ENCODE measurements at places on chromosomes 6 and 20.

DNA sequence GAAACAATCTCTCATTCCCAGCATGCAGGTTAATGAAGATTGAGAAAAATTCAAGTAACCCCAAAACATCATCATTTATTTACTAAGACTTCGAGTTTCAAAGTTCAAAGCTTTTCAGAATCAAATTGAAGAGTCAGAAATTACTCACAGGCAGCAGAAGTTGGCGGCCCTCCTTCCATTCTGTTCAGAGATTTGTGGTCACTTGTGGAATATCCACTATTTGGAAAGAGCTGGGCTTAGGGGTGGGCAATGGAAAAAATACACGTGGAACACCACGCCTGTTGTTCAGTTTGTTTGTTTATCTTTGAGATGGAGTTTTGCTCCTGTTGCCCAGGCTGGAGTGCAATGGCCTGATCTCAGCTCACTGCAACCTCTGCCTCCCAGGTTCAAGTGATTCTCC is 108.6 kb upstream of the NAA20 start:
- DNase-seq = no peak

DNA sequence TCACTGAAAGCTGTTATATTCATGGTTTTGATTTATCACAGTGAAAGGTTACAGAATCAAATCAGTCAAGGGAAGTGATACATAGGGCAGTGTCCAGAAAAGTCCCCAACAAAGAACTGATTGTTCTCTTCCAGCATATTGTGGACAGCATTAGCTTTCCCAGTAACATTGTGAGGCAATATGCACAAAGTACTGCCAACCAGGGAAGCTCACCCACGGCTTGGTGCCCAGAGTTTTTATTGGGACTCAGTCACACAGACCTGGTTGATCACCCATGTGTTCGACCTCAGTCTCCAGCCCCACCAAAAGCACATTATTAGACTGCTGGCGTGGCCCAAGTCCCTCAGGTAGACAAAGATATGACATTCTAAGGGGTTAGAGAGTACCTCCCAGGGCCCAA is 76.0 kb downstream of the LCA5 start:
- DNase-seq = no peak

DNA sequence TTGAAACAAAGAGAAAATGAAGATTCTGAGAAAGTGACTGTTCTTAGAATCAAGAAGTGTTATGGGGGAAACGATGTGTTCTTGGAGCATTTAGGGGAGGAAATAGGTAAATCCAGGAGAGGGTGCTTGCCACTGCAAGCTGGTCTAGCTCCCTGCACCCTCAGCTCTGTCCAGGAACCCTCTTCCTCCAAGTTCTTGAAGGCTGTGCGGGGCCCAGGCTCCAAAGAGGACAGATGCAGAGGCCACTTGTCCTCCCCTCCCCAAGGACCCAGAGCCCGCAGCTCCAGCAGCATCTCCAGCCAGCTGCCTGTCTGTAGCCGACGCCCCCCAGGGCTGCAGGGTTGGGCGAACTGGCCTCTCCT is 87.9 kb downstream of the CDC5L start:
- no peak for DNase-seq

- no peak for DNase-seq
Observed at GRCh38 chr20:35523298-35523888, 6.1 kb downstream of the C20orf173 start.

DNA sequence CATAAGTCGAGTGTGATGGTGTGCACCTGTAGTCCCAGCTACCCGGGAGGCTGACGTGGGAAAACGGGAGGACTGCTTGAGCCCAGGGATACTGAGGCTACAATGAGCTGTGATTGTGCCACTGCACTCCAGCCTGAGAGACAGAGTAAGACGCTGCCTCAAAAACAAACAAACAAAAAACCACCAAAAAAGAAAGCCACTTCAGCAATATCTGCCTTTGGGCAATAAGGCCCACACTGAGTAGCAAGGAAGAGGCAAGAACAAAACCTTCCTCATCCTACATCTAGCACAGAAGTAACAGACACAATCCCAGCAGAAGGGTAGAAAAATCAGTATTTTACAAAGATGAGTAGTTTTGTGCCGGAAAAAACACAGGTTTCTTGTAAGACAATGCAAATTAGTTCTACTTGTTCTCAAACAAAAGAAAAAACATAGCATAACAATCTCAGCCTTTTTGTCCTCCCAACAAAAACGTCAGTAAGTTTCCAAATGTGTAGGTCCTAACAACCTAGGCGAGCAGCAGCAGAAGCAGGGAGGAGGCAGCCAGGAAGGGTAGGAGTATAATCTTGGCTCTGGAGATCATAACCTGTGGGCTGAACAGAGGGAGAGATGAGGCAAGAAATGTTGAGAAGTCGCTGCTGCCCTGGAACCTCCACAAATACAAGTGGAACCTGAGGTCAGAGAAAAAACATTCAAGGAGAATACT is 5.7 kb downstream of the PPP1R10 start:
- DNase-seq = no peak

DNA sequence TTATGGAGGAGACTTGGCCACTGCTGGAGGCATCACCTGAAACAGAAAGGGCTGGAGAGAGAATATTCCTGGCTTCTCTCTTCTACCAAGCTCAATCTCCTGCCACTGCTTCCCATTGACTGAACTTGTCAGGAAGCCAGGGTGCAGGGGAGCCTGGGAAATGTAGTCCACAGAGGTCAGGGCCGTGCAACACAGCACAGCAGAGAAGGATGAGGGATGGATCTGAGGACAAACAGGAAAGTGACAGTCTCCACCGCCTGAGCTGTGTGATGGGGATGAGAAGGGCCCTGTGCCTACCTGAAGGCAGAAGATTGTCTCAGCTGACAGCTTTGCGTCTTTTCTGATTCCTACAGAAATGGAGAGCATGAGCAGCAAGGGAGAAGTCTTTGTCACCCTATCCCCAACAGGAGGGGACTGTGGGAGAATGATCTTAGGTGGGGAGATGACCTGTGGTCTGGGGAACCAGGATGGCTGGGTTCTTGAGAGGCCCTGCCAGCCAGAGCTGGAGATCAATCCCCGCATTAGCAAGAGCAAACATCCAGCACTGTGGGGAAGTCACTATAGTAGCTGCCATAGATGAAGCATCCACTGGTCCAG is 114.2 kb downstream of the SNX5 start:
- DNase-seq = no peak

- DNase-seq = no peak
Observed at GRCh38 chr6:29986179-29986781, 43.9 kb downstream of the HLA-A start.

DNA sequence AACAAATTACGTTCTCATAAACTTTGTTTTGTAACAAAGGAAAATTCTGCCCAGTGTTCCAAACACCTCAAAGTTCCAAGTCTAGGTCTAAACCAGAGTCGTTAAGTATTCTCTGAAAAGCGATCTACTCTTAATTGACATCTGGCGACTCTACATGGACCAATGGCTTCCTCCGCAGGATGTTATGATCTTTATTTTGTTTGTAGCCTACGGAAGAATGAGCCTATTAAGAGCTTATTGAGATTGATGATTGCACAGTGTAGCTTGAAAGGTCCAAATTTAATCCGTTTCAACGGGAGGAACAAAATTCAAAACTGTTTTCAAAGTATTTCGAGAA is 61.1 kb downstream of the FAM217A start:
- peak; percentile 61 for DNase-seq

- no peak for DNase-seq
Observed at GRCh38 chr6:161683400-161683799, 409.5 kb upstream of the AGPAT4 start.

DNA sequence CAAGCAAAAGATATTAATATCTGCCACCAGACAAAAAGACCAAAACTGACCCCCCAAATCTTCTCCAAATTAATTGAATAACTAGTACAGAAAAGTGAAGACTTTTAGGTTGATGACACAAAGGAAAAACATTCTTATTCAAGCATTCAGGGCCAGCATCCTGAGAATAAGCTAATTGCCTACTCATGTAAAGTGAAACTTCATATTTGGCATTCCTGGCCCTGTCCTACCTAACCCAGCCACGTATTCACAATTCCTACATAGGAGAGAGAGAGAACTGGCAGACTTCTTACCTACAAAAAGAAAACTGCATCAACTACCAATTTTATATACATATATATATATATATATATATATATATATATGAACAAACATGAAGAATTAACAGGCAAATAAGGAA is 4.9 kb upstream of the ASCC3 start:
- DNase-seq = no peak

GRCh38 chr6:162245830-162246420 is 481.6 kb downstream of the PRKN start:
- no peak for DNase-seq

DNA sequence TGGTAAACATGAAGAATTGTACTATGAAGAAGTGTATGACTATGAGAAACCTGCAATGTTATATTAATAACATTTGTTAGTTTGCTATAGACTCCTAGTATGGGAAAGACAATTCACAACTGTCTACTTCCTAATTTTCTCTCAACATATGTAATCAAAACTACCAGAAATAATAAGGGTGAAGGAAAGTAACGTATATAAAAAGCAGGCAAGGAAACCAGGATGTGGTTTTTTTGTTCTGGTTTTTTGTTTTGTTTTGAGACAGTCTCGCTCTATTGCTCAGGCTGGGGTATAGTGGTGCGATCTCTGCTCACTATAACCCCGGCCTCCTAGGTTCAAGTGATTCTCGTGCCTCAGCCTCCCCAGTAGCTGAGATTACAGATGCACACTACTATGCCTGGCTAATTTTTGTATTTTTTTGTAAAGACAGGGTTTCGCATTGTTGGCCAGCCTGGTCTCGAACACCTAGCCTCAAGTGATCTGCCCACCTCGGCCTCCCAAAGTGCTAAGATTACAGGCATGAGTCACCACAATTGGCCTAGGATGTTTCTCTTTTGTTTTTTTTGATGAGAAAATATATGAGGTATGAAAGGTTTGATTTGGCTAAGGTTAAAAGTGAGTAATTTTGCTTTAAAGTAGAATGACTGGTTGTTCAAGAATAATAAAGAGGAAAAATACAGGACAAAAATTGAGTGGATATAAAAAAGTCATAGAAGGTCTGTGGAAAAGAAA is 83.1 kb downstream of the PTCHD4 start:
- no peak for DNase-seq

GRCh38 chr6:33008944-33009861 is at the start of gene HLA-DOA:
Gene HLA-DOA, minus strand, starts transcription at chr6:33009591.
- no peak for DNase-seq

DNA sequence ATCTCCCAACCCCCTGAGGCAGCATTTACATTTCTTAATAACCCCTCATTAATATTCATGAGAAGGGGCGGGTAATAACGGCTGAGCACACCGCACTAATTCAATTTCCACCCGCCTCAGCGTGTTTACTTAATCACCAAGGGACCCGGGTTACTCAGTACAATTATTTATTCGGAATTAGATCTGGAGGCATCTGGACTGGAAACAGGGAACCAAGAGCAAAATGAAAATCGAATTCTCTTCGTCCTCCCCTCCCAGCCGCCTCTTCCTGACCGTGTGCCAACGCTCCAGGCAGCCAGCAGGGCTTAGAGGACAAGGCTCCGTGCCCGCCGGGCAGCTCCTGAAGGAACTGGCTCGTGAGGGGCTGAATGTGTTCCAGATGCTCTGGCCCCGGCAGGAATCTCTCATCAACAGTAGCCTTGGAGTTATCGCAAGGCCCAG is 23.5 kb upstream of the CTNNBL1 start:
- DNase-seq = peak; percentile 81

GRCh38 chr6:166570929-166571713 is 15.4 kb downstream of the RAMACL start:
- DNase-seq = no peak

DNA sequence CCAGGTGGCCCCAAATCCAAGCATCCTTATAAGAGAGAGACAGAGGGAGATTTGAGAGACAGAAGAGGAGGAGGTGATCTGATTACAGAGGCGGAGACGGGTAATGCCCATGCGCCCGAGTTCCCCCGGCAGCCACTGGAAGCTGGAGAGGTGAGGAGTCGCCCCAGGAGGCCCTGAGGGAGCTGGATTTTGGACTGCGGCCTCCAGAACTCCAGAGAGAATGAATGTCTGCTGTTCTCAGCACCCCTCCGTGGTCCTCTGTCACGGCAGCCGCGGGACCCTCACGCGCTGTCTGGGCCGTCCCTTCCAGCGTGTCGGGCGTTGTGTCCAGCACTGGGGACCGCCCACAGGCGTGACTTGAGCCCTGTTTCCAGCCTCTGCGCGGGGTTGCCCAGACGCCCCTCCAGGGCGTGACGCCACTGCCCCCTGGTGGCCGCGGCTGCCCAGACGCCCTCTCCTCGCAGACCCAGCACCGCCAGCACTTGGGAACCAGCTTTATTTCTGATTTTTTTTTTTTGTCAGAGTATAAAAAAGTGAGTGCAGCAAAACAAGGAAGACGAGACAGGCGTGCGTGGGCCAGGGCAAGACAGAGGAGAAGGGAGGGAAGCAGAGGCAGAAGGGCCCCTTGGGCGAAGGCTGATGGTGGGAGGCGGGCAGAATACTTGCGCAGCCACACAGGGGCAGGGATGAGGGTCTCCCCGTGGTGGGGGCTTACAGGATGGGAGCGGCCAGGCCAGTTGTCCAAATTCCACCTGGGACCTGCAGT is 4.1 kb upstream of the ZNF512B start:
- DNase-seq = no peak

DNA sequence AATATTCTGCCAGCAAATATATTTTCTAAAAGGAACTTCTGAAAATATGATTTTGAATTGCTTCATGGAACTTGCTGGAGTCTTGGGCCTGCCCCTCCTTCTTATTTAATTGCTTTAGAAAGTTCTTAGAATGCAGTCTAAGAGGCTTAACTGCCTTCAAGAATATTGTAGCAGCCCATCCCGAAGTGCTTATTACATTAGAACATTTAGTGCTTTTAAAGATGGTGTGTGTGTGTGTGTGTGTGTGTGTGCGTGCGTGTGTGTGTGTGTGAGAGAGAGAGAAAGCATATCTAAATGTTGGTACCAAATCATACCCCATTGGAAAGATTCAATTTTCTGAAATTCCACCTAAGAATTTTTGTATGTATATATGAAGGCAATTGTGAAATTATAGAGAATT is 193.5 kb downstream of the SLC24A3 start:
- no peak for DNase-seq

DNA sequence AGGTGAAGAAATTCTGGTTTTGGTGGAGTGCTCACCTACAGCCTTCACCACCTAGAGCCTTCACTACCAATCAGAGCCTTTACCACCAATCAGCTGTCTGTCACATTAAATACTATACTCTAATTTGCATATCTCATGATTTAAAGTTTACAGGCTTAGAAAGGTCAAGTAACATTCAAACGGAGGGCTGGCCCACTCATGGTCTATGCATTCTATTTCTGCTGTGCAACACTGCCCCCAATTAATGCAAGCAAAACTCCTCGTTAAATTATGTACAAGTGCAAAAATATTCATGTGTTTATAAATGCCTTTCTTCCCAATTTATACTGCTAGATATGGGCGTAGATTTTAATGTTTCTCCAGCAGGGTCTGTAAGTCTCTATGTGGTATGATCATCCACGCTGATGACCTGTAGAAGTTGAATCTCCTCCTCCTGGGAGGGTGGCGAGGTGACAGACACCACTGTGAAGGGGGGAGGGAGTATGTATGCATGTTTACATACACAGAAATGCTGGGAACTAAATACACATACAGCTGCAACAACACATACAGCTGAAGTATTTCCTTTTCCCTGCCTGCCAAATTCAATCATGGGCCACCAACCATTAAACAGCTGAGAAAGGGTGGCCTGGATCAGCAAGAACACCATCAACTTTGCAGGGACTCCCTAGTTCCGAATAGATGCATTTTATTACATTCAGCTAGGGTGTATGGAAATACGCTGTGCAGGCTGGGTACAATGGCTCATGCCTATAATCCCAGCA is 13.1 kb downstream of the RRAGD start:
- no peak for DNase-seq

- DNase-seq = no peak
Observed at GRCh38 chr6:142184307-142184706, 37.2 kb downstream of the VTA1 start.

- DNase-seq = peak; percentile 1
Observed at GRCh38 chr20:47241345-47241781, 115.1 kb downstream of the ZMYND8 start.

- peak; percentile 85 for DNase-seq
Observed at GRCh38 chr6:33929575-33930288, 125.9 kb upstream of the MLN start.
